ENCODE measurements at places on chromosomes 3 and 15.

DNA sequence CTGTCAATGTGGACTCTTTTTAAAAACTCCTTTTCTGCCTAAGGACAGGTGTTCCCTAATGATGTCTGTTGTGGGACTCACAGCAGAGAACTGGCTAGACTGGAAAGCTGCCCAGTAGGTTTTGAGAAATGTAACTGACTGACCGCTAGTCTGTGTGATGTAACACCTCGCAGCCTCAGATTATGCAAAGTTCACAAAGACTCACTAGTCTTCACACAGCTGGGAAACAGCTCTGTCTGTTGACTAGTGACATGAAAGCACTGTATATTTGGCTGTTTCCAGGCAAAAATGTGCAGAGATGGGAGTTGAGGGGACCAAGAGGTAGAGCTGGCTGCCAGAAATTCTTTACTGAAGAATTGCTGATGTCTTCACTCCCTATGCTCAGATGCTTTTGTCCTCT lies 10.3 kb downstream of the PDZRN3 start:
- no peak for DNase-seq

DNA sequence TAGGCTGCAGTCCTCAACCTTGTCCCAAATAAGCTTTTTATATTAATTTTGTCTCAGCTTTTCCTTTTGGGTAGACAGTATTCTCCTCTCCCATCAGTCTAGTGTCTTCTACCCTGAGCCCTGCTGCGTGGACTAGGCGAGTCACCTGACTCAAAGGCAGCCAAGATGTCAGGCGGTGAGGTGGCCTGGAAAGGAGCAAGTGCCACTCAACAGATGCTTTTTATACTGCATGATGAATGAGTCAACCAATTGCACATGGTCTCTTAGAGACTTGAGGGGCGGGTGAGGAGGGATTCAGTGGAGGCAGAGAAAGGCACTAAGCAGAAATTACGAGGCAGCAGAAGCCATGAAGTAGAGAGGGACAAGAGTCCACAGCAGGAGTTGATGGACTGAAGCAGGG lies 95.9 kb downstream of the FRMD4B start:
- DNase-seq: no peak

DNA sequence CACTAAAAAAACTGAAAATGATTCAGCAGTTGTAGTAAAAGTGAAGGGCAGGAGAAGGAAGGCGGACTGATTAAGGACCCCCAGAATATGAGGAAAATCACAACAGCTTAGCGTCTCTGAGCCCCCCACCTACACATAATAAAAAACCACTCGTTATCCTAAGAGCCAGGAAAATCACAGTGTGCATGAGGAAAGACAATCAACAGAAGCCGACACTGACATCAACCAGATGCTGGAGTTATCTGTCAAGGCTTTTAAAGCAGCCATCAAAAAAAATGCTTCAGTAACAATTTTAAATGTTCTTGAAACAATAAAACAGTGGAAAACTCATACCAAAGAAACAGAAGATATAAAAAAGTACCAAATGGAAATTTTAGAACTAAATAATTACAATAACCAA lies 9.7 kb upstream of the CXCR6 start:
- DNase-seq: no peak

DNA sequence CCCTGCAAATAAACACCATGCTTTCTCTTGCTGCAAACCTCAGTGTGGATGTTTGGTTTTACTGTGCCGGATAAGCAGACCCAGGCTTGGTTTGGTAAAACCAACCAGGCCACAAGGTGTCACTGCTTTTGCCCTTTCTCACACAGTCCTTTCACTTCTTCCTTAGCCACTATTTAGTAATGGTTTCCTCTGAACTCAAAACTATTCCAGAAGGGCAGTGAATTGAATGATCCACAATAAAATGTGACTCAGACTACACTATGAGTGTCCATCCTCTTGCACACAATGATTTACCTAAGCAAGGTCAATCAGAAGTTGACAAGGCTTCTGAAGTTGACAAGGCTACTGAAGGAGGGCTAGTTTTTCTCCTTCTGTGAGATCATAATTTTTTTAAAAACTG lies 552.4 kb upstream of the CCDC54 start:
- no peak for DNase-seq

- DNase-seq: no peak
Observed at GRCh38 chr3:54243056-54243931, 120.9 kb downstream of the CACNA2D3 start.

GRCh38 chr15:90735923-90736322 lies 18.8 kb downstream of the BLM start:
- no peak for DNase-seq

GRCh38 chr3:43768381-43768973 lies 77.7 kb downstream of the ABHD5 start:
- DNase-seq: no peak

DNA sequence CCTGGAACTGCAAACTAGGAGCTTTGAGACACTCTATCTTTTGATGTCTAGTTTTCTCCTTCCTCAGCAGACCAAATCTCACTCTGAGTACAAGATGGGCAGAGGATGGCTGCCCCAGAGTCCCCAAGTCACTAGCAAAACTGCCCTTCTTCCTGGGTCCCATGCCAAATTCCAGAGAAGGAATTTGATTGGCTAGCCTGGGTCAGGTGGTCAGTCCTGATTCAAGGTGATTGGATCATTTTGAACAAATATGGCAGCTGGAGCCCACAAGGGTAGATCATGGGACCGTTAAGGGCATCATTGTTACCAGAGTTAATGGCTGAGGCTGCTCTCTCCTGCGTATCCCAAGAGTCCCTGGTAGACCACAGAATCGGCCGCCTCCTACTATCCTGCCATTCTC lies 21.7 kb downstream of the SLC6A1 start:
- DNase-seq: no peak

DNA sequence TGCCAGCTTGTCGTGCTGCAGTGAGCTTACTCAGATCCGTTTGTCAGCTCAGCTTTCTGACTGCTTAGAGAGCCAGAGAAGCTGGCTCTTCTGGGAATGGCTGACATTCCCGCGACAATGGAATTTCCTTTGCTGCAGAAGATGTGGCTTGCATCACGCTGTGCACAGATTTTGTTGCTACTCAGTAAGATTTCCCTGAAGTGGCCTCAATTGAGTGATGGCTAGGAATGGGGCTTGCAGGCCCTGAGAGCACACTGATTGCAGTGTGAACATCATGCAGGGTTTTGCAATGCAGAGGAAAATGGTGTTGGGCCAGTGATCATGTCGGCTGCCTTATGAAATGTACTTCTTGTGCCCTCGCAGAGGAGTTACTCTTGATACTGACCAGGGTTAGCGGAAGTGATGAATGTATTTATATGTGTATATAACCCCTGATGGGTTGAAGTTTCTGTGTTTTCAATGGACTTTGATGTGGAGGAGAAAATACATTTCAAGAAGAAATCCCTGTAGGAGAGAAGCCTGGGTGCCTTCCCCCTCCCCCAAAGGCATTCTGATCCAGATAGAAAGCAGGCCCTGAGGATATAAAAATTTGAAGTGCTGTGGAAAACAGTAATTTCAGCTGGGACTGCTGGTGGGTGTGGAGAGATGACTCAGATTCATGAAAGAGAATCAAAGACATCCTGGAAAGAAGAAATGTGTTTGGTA lies 102.5 kb upstream of the PDZRN3 start:
- no peak for DNase-seq

DNA sequence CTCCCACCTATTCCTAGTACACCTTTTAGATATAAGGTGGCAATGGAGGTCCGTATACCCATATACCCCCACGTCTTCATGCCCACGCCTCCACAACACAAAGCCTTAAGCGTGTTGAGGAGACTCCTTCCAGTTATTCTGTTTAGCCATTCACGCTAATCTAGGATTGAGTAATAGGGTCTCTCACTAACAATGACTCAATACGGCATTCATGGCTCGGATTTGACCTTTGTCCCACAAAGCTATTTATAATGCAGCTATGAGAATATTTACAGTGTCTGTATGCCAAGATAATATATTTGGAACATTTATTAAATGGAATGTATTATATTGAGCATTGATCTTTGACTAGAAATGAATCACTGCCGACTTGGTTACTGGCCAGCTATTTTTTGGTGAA lies 215.8 kb downstream of the KCNH8 start:
- no peak for DNase-seq

GRCh38 chr3:128155616-128156360 lies 2.5 kb downstream of the EEFSEC start:
- no peak for DNase-seq

DNA sequence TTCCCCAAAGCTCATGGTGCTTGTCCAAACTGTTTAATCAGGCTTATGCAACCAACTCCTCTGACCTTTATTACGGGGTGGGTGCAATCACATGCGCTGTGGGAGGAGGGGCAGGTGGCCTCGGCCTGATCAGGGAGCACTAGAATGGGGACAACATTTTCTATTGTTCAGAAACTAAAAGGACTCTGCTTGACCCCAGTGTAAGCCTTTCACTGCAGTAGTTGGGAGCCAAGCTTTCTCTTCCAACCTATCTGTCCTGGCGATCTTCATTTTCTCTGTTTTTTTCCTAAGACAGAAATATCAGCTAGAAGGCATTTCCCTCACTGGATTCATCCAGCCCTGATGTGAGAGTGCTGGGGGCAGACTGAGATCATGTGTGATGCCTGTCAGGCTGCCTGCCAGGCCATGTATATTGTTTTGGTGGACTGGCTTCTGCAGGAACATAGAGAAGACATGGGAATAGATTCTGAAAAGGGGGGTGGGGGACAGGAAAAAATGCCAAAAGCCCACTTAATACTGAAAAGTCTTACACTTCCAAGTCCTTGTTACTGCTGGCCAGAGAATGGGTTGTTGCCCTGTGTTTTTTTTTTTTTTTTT lies 627.0 kb upstream of the TBL1XR1 start:
- DNase-seq: no peak

DNA sequence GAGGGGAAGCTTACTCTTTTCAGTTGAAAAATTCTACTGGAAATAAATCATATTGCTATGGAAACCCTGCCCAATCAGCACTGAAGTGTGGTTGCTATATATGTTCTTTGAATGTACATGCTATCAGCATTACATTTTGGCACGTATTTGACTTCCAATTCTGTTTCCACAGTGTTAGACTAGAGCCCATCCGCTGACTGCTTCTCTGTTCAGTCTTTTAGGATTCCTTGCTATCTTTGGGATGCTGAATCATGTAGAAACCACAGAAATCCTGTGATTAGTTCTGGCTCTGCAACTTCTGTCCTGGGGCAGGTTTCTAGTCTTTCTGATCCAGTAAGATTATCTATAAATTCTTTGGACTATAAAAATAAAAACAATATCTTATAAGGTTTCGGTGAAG lies 128.2 kb upstream of the SLC7A14 start:
- no peak for DNase-seq

DNA sequence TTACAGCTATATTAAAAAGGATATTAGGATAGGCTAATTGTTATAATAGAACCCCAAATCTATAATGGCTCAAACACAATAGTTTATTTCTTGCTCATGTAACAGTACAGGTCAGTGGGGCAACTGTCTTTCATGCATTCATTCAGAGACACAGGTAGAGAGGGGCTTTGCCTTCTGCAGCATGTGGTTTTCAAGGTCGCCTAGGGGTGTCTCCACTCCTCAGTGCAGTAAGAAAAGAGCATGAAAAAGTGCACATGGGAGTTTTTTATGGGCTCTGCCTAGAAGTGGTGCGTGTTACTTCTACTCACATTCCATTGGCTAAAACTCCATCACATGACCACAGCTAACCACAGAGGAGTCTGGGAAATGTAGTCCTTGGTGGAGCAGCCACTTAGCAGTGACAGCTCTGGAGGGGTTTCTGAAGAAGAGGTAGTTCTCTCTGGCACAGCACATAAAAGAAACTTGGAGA lies 1.8 kb downstream of the ZBTB38 start:
- peak; percentile 42 for DNase-seq

DNA sequence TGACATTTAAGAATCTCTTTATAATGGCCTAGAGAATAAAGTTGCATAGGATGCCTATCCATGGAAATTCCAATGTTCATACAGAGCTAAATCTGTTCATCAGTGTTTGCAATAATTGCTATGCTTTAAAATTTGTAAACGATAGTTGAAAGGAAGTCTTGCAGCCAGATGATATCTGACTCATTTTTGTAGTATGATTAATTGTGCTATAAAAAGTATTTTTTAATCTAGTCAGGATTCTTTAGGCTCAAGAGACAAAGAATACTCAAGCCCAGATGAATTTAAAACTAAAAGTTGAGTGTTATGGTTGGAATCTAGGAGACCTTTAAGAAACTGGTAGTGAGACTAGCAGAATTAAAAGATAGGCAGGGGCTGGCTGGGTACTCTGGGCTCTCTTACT lies 50.5 kb downstream of the SUCNR1 start:
- DNase-seq: no peak

GRCh38 chr15:48425051-48425450 lies 93.8 kb downstream of the DUT start:
- DNase-seq: no peak

DNA sequence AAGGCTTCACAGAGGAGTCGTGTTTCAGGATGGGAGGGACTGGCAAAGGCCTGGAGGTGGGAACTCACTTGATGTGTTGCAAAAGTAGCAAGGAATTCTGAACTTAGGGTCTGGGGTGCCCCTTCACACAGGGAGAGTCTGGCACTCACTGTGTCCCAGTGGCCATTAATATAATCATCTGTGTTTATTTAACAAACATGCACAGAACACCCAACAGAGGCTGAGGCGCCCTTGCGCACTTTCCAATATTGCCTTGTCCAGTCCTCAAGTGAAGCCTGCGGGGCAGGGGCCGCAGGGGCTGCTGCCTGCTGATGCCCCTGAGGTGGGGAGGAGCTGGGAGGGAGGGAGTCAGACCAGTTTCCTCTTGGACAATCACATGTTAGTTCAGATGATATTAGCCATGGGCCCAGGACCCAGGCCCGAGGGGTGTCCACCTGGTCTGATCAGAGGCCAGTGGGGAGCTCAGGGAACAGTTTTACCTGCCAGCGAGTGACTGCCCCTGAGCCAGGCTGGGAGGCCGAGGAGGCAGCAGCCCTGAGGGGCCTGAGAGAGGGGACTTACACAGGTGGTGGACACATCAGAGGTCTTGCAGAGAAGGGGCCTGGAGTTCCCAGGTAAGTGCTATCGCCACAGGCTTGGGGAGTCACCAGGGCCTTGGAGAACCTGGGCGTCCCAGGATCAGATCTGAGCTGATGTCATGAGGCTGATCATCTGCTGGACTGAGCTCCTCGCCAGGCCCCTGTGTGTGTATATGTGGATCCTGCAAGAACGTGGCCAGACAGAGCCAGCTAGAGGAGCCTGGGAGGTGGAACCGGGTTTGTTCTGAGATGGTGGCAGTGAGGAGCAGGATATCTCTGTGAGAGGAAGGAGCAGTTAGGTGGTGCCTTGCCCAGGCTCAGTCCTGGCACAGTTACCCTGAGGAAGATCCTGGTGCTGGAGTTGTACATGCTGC lies 13.8 kb upstream of the TXNRD3 start:
- no peak for DNase-seq

GRCh38 chr15:35751413-35752133 lies 205.6 kb upstream of the DPH6 start:
- DNase-seq: peak; percentile 26

GRCh38 chr3:172334671-172335207 lies 113.5 kb downstream of the GHSR start:
- no peak for DNase-seq

GRCh38 chr15:95713324-95713723 lies 617.2 kb upstream of the NR2F2 start:
- DNase-seq: no peak

Data from activated CD4-positive, alpha-beta T cell treated with anti-CD3 and anti-CD28 coated beads for 24 hours (primary cell).